ENCODE measurements at places on chromosomes 2 and 18.

GRCh38 chr2:221312634-221313033 lies 259.5 kb downstream of the EPHA4 start:
- DNase-seq: no peak

DNA sequence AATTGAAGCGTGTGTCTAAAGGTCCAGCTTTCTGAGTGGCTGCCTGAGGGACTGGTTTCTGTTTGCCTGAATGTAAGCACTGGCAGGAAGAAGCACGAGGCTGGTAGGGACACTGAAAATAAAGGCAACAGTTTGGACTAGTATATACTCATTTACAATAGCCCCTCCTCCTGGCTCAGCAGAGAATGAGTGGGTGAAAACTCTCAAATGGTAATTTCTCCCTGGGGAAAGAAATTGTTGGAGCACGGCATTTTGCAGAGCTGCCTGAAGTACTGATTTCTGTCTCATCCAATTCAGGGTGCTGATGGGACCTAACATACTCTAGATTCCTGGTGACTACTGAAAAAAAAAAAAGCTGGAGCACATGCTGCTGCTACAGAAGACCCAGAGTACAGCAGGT lies 17.3 kb upstream of the SPP2 start:
- no peak for DNase-seq

DNA sequence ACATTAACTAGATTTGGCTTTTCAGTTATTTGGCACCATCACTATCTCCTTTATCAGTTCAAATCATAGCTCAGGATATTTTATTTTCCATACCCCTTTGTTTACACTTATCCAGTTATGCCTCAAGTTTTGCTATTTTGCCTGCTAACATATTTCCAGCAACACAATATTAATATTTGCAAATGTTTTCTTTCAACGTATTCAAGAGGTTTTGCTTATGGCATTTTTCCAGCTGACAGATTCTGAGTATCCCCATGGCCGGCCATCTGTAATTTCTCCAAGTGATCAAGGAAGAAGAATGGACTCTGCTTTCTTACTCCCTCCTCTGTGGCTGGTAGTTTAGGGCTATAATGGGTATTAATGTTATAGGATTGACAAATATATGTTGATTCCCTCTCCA lies 49.4 kb downstream of the RND3 start:
- no peak for DNase-seq

GRCh38 chr18:25176518-25177042 lies 175.4 kb downstream of the ZNF521 start:
- no peak for DNase-seq

- peak; percentile 10 for DNase-seq
Observed at GRCh38 chr2:881204-881918, 69.3 kb upstream of the SNTG2 start.

GRCh38 chr2:238921681-238922319 lies 73.9 kb downstream of the TWIST2 start:
- no peak for DNase-seq

- DNase-seq: no peak
Observed at GRCh38 chr2:38279201-38279600, 97.9 kb downstream of the ATL2 start.

- DNase-seq: no peak
Observed at GRCh38 chr2:76391678-76392077, 681.0 kb upstream of the GCFC2 start.

DNA sequence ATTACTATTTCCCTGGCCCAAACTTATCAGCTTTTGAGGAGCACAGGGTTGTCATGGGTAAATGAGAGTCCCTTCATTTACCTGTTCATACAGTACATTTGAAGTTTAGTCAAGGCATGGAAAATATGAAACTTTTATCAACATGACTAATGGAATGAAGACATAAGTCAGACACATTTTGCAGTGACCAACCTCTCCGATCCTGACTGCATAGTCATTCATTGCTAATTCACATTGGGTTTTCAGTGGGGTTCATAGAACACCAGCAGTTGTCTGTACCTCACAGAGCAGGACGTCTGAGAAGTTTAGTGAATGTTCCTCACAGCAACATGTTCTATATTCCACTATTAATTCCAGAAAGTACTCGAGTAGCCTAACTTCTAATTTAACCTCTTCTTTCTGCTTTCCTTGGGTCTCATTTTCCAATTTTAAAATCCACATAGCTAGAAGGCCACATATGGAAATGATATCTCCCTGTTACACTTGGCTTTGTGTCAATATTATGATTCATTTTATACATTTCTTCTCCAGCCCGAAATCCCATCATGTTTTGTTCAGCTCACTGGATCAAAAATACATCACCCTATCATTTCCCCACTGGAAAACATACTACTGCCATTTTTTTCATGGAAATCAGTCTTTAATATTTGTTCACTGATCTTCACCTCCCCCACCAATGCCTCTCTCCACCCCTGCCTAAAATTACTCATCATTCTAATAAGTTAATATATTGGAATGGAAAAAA lies 65.9 kb downstream of the CDH20 start:
- no peak for DNase-seq

GRCh38 chr18:36811430-36811829 lies 17.4 kb downstream of the TPGS2 start:
- no peak for DNase-seq

DNA sequence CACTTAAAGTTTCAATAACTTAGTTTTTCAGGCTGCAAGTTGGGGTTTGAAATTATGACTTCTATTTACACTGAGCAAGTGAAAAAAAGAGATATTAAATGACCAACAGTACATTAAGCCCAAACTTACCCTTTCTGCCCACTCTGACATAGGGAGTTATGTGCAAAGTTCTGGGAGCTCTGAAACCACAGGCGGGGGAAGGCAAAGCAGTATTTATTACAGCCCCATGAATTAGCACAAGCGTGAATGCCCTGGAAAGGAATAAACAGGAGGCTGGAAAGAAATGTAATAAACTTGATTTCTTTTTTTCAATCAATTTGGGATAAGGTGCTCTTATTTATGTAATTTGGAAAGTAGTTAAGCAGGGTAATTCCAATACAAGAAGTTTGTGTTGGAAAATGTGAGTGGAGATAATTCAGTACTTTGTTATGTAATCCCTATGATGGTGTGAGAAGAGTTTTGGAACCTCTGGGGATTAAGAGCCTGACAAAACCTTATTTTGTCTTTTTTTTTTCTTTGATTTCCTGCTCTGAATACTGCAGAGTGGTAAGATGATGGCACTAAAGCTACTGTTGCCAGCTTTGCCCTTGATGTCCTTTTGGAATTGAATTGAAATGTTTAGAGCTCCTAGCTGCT lies 351.5 kb downstream of the ARHGAP15 start:
- DNase-seq: no peak

DNA sequence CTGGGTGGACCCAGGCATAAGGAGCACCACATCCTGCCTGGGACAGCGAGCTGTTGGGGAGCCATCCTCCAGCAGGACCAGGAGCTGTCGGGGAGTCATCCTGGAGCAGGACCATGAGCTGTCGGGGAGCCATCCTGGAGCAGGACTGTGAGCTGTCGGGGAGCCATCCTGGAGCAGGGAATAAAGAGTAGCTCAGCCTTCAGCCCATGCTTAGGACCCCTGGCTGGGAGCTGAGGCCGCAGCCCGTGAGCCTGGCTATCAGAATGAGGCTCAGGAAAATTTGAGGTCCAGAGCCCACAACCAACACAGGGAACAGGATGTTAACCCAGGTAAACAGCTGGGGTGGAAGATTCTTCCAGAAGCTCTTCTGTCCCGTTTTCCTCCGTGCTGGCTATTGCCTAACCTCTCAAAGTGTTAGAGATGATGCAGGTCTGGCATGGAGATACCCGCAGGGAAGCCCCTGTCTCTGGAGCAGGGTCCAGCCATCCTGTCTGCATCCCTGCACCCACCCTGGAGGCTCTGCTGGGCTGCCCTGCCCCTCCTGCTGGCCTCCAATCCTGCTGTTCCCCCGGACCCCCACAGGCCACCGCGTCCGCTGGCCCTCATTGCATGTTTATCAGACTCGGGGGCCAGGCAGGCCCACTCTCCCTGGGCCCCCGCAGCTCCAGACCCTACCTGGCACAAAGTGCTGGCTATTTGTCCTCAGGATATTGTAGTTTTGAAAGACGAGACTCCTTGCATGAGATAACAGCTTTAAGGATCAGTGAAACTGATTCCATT lies 243.5 kb upstream of the MYT1L start:
- no peak for DNase-seq

- DNase-seq: no peak
Observed at GRCh38 chr2:208101716-208102631, 22.4 kb downstream of the CRYGD start.

- DNase-seq: no peak
Observed at GRCh38 chr2:218270721-218271486, 585 bp downstream of the PNKD start.

- DNase-seq: no peak
Observed at GRCh38 chr2:238644095-238645081, 203.5 kb upstream of the TWIST2 start.

- no peak for DNase-seq
Observed at GRCh38 chr2:232577841-232578240, 27.4 kb downstream of the EIF4E2 start.

- DNase-seq: no peak
Observed at GRCh38 chr2:73999881-74000597, 15.3 kb downstream of the TET3 start.

GRCh38 chr2:239684996-239685395 lies 284.2 kb upstream of the HDAC4 start:
- no peak for DNase-seq

GRCh38 chr2:54459037-54459441 lies 2.9 kb downstream of the SPTBN1 start:
- no peak for DNase-seq

GRCh38 chr2:222813177-222813843 lies 47.5 kb upstream of the ACSL3 start:
- DNase-seq: peak; percentile 54

DNA sequence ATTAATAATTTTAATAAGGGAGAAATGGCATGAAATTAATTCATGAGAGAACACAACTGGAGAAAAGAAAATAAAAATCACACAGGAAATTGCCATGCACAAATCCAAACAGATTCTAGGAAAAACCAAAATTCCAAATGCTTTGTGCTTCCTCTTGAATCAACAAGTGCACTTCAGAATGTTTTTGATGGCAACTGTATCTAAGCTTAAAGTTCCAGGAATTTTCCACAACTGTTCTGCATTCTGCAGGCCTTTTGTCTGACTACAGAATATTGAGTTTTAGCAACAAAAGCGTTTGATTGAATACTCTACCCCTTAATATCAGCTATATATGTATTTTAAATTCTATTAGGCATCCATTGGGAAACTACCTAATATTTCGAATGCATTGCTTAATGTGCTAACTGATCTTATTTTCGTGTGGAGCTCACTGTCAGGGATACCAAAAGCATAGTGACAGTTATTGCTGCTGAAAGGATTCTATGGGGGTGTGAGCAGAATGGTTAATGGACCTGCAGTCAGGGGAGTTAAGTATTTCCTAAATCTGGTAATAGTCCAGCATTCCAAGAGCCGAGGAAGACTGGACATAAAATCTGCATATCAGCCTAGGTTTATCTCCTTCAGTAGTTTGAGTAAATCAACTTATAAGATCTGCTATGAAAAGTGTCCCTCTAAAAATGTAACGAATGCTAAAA lies 482.7 kb upstream of the POU3F3 start:
- no peak for DNase-seq

- DNase-seq: no peak
Observed at GRCh38 chr2:62199392-62200125, 3.6 kb downstream of the B3GNT2 start.

Measured in GM12864 (cell line).